Pons (tissue), 1 donor: ENCODE measurements at places on chromosomes 1 and 21.
A peak's percentile ranks its signal among the peaks of the same experiment; 100 is the strongest.

GRCh38 chr1:42824481-42825035 is 7.4 kb upstream of the SVBP start:
- DNase-seq: no peak

DNA sequence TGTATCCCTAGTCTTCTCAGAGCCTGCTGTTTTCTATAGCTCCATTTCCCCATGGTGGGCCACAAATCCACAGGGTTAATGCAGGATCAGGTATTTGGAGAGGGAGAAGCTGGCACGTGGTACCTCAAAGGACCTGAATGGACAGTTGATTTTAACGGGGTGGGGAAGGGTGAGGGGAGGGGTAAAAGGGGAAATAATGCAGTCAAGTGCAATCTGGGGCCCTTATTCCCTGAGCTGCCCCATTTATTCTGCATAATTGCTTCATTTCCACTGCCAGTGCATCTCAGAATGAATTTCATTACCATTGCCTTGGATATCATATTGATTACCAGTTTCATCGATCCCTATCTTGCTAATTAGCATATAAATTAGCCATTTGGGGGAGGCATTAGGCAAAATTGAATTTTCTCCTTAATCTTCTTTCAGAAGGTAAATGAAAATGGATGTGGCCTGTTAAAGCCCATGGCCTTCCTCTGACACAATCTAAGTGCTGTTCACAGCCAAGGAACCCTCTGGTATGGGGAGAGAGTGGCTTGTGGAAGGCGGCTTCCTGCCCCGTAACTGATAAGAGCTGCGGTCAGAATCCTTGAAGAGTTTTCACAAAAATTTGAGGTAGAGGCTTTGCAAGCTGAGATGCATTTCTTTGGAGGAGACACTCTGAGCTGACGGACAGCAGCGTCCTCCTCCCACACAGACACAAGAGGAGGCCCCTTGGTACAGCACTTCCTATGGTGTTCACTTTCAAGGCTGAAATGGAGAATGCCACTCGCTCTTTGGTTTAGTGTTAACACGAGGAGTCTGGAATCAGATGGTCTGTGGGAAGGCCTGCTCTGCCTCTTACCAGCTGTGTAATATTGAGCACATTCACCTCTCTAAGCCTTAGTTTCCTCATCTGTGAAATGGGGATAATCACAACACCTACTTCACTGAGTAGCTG is 34.4 kb downstream of the PHC2 start:
- no peak for DNase-seq

- DNase-seq: peak; percentile 37
Observed at GRCh38 chr1:15975358-15975804, 520 bp downstream of the ZBTB17 start.

DNA sequence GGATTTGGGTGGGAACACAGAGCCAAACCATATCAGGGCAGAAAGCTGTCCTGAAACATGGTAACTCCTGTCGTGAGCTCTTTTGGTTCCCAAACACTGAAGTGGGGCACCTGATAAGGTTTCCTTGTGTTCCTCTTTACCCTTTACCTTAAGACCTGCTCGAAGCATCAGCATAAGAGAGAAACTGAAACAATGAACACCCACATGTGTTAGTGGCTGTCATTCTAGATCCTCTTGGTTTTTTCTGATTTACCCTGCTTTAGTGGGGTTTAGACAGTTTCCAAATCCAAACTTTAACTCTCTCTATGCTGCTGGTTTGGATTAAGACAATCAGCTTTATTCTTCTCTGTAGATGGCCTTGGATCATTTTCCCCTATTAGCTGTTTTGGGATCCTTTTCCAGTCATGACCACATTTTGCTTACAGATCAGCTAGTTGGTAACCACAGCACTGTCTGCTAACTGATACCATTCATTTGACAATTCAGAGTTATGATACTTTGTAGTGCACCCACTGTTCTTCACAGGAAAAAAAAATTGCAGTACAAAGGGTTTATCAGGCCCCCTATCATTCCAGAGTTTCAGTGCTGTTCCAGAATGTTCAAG is 975 bp upstream of the MNDA start:
- DNase-seq: no peak

- DNase-seq: no peak
Observed at GRCh38 chr1:7341145-7341905, 429.8 kb upstream of the VAMP3 start.

DNA sequence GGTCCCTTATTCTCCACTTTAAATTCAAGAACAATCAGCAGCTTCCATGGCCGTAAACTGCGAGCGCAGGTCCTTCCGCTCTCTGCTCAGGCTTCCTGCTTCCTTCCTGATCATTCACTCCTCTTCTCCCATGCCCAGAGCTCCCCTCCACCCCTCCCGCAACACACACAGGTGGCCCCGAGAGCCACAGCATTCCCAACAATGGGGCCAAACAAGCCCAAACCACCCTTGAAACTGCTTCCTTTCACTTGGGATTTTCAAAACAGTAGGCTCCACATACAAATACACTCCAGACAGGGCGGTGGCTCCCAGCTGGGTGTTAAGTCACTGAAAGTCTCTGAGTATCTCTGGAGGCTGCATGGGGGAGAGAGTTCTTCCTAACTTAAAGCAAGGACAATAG is 11.4 kb downstream of the FAM89A start:
- DNase-seq: no peak

DNA sequence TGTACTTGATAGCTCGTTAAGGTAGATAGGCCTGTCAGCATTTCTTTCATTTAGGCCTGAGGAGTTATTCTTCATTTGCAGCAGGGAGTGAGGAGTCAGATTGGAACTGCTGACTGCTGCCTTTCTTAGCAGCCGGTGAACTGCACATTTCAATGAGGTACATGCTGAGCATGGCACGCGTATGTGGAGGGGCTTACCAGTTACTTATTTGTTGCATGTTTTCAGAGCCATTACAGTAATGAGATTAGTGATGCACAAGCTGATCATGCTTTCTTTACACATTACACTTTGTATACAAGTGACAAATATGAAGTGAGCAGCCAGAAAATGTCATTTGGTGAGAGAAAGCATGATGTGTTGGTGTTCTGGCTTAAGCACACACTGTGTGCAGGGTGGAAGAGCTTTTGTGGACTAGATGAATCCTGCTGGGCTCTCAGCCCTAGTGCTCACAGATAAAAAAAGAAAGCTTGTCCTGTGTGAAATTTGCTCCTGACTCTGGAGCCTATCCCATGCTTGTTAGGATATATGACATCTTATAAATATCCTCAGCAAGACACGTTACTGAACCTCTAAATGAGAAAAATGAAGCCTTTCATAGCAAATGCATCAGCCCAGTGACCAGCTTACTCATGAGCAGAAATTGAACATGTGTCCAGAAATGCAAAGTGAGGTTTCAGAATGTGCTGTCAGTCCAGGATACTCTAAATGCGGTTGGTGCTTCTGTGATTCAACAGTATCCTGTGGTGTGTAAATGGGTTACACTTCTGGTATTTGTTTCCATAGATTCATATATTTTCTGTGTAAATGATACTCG is 574.7 kb upstream of the ADGRL2 start:
- no peak for DNase-seq

- no peak for DNase-seq
Observed at GRCh38 chr1:236773919-236774318, 21.2 kb upstream of the MTR start.

- DNase-seq: peak; percentile 60
Observed at GRCh38 chr1:8427986-8428385, 110.1 kb downstream of the SLC45A1 start.

DNA sequence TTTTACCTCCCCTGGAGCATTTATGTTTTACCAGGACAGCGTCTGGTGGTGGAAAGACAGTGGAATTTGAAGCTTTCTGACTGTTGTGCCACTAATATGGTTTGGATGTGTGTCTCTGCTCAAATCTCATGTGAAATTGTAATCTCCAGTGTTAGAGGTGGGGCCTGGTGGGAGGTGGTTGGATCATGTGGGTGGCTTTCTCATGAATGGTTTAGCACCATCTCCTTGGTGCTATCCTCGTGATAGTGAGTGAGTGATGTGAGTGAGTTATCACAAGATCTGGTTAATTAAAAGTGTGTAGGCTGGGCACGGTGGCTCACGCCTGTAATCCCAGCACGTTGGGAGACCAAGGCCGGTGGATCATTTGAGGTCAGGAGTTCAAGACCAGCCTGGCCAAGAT is 23.7 kb downstream of the PHLDA3 start:
- DNase-seq: no peak
